ENCODE measurements at places on chromosomes 2 and 18.

DNA sequence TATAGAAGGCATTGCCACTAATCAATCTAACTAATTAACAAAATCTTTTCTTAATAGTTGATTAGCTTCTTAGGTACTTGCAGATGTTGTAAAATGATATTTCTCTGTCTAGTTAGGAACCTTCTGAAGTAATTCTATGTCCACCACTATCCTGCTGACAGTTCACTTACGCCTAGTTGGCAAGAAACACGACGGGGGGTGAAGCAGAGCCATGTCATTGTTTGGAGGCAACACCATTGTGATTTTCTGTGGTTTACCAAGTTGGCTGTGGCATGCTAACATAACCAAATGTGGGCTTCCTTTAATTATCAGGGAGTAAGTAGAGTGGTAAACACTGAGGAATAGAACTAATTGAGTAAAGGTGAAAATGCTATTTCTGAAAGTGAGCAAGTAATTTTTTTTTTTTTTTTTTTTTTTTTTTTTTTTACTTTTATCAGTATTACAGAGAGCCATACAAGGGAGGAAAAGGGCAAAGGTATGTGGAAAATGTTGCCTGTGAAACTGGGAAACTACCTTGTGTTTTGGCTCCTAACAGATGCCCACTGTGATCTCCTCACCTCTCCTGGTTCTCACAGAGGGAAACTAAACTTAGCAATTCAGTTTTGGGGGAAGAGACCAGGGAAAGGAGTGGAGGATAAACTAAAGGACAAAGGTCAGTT is 126.8 kb downstream of the MEIS1 start:
- DNase-seq = no peak

GRCh38 chr2:206611736-206612135 is 30.6 kb upstream of the FAM237A start:
- no peak for DNase-seq

DNA sequence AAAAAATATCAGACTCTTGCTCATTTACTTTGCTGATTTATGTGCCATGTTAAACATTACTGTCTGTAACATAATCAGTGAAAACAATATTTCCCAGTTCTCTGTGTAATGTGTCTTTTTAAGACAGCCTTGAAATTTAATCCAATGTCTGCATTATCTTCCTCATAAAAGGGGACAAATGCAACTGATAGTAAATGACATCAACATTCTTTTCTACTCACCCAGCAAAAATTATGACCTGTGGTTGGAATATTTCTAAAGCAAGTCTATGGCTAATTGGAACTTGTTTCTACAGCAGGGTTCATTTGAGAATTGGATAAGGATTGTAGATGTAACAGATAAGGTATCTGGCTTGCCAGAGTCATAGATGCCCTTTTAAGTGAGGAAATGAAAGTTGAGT is 34.8 kb downstream of the C1D start:
- DNase-seq = peak; percentile 48

DNA sequence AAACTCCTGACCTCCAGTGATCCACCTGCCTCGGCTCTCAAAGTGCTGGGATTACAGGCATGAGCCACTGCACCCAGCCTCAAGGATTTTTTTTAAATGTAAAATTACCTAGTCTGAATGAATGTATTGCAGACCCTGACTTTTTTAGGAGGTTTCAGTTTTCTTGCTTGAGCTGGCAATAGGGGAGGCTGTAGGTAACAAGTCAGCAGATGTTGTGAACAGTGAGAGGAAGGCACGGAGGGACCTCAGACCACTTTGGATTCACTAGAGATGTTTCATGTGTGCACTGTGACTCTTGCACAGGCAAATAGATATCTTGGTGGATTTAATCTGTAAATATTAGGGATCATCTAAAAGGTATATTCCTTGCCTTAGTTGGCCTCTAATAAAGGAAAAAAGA is 6.4 kb downstream of the NDUFV2 start:
- no peak for DNase-seq

DNA sequence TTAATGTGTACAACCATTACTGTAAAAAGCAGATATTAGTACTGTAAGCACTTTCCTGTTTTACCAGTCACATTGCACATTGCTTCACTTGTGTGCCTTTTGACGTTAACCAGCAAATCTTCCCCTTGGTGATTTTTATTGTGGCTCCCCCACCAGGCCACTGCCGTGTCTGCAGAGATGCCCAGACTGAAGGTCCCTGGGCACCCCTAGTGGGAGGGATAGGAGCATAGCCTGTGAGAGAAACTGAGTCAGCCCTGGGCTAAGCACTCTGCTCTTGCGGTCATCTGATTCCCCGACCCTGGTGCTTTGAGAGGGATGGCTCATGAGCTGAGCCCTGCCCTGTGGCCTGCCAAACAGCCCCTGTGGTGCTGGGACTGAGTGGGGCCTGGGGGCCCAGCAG is 73.4 kb downstream of the INPP4A start:
- peak; percentile 27 for DNase-seq

GRCh38 chr2:236776206-236776605 is 206.6 kb downstream of the ACKR3 start:
- DNase-seq = no peak

DNA sequence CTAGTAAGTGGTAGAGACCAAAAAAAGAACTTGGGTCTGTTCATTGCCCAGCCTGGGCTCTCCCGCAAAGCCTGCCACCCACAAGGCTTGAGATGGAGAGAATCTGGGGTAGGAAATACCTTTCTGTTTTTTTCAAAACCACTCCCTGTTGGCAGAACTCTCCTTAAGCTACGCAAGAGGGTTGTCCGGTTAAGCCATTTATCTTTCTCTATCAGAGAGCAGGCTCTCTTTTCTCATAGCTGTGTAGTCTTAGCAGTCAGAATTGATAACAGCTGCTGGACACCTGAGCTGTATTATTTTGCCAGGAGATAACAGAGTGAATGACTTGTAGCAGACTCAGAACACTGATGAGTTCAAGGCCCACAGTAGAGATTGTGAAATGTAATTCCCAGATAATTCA is 1088.1 kb downstream of the TSN start:
- no peak for DNase-seq

Measured in HTR-8/SVneo (cell line).